ENCODE measurements at places on chromosomes 1 and 21.

DNA sequence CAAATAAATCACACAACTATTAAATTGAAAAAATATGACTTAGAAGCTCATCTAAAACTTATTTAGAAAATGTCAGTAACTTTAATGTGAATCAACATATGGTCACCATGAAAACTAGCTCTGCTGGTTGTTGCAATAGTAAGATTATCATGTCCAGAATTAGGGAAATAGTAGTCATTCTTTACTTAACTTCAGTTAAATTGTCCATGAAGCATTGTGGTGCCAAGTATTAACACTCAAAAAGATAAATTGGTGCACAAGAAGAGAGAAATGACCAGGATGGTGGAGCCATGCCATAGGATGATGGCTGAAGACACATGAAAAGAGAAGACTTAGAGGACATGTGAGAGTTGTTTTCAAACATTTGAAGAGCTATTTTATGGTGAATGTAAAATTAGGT, 130.2 kb upstream of the PTGFR start:
- DNase-seq = no peak

DNA sequence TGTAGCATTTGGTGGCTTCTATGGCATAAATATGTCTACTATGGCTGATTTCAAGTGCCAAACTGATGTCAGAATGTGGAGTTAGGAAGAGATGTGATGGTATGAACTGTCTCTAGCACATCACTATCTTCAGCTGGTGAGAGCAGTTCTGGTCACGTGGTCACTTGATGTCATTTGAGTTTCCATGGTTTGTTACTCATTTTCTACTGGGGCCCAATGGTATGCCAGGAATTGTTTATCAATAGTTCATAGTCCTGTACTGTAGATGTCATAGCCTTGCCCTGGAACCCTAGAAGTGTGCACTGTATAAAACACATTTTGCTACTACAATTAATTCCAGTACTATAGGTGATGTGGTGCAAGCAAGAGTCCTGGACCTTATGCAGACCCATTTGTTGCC, 153.7 kb downstream of the PDE4B start:
- no peak for DNase-seq

- DNase-seq = peak; percentile 50
Measured at GRCh38 chr1:212167098-212167497, 118.1 kb upstream of the PPP2R5A start.

GRCh38 chr1:201470581-201470980, 1.6 kb upstream of the PHLDA3 start:
- no peak for DNase-seq

All from cardiac fibroblast (primary cell).